ENCODE measurements at places on chromosomes 7 and 10. TPM values are rescaled to one million over a fixed set of nuclear protein-coding genes. Genes with fewer than 3 reads are reported as not detected.

The LUC7L2 gene
- 42.8 TPM for total RNA-seq

The TAS2R39 gene
- not detected for total RNA-seq

The NANOS1 gene
- total RNA-seq: 2.8 TPM

The CARD11 gene
- 1.3 TPM for total RNA-seq

The OPALIN gene
- total RNA-seq: not detected

The GCK gene
- total RNA-seq: not detected

The FAM13C gene
- 0.28 TPM for total RNA-seq

The BLNK gene
- total RNA-seq: not detected

The UCN3 gene
- not detected for total RNA-seq

The OPN1SW gene
- not detected for total RNA-seq

The COL26A1 gene
- total RNA-seq: 0.58 TPM

The OR13A1 gene
- total RNA-seq: not detected

The LRRC17 gene
- total RNA-seq: 0.10 TPM

The FEZF1 gene
- total RNA-seq: not detected

The CALML5 gene
- not detected for total RNA-seq

The COPG2 gene
- 13.2 TPM for total RNA-seq

The GHRHR gene
- not detected for total RNA-seq

The TPST1 gene
- total RNA-seq: 10.1 TPM

The VPS26A gene
- total RNA-seq: 57.5 TPM

The TMEM106B gene
- total RNA-seq: 44.2 TPM

The CPVL gene
- not detected for total RNA-seq

The ANKRD61 gene
- total RNA-seq: 0.50 TPM

The MEPCE gene
- 43.3 TPM for total RNA-seq

All from A549 treated with DMSO at 1 μM for 4 hours (cell line).